Ovary (tissue), 10 donors: ENCODE measurements at places on chromosomes 3 and 15. TPM values are rescaled to one million over a fixed set of nuclear protein-coding genes. Genes with fewer than 3 reads are reported as not detected.

Gene CHRFAM7A
- 0.69 TPM for total RNA-seq

Gene SIDT1
- total RNA-seq = 0.40 TPM

Gene LSAMP
- total RNA-seq = 5.4 TPM

Gene MST1R
- total RNA-seq = 1.1 TPM

Gene NMNAT3
- total RNA-seq = 30.2 TPM

Gene RPP25
- total RNA-seq = 36.7 TPM

Gene GOLGA8R
- total RNA-seq = 5.1 TPM

Gene LRRC58
- total RNA-seq = 37.3 TPM

Gene STRA6
- total RNA-seq = 0.20 TPM

Gene CIDEC
- total RNA-seq = not detected

Gene SNTN
- total RNA-seq = not detected

Gene PPP2R3A
- 11.9 TPM for total RNA-seq

Gene MASP1
- total RNA-seq = 5.4 TPM

Gene THRB
- total RNA-seq = 3.2 TPM

Gene CPNE9
- total RNA-seq = not detected

Gene ARID3B
- 1.6 TPM for total RNA-seq

Gene RTP1
- total RNA-seq = not detected

Gene CLEC3B
- 6.8 TPM for total RNA-seq

Gene SLC22A14
- not detected for total RNA-seq

Gene FAM219B
- 86.2 TPM for total RNA-seq

Gene MITF
- 33.2 TPM for total RNA-seq

Gene PPP1R14D
- total RNA-seq = not detected

Gene OR5AC2
- total RNA-seq = not detected
